Cortex of kidney (tissue), 1 donor: ENCODE measurements at places on chromosomes 5 and 9.

GRCh38 chr5:56918054-56918453 lies 8.7 kb downstream of the SETD9 start:
- no peak for DNase-seq

DNA sequence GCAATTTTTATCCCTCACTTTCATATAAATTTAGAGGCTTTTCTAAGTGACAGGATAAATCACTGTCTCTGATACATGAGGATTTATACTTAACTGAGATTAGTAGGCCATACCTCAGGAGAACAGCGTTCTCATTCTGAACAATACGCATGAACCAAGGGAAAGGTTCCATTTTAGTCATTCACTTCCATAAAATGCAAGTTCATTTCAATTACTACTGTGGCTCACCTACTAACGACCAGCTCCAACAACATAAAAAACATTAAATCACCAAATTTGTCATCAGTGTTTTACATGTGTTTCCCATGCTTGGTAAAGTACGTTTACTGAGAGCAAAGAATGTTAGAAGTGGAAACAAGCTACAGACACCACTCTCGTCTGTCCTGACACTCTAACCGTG lies 67.4 kb downstream of the EFNA5 start:
- DNase-seq, result no peak

GRCh38 chr9:127524373-127524772 lies 73.1 kb downstream of the LRSAM1 start:
- DNase-seq, result no peak

DNA sequence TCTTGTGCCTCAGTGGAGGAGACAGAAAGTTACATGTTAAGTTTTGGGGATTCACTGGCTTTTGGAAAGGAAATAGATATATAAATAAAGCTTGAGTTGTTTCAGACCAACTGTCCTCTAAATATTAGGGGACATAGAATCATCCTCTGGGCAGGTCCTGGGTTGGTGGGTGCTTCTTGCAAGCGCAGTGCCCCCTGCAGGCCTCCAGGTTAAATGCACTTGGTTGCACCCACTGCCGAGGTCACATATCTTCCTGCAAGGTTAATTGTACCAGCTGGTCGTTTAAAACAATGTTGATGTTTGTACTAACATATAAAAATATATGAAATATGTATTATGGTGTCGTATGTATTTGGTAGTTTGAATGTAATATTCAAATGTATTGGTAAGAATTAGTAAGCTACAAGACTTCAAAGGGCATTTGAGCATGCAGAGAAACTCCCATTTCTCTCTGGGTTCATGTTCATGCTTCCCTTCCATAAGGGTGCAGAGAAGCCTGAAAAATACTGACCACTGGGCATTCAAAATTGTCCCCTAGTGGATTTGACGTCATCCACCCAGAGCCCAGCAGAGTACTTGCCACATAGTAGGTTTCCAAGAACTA lies 87.0 kb downstream of the ZNF618 start:
- DNase-seq, result no peak

DNA sequence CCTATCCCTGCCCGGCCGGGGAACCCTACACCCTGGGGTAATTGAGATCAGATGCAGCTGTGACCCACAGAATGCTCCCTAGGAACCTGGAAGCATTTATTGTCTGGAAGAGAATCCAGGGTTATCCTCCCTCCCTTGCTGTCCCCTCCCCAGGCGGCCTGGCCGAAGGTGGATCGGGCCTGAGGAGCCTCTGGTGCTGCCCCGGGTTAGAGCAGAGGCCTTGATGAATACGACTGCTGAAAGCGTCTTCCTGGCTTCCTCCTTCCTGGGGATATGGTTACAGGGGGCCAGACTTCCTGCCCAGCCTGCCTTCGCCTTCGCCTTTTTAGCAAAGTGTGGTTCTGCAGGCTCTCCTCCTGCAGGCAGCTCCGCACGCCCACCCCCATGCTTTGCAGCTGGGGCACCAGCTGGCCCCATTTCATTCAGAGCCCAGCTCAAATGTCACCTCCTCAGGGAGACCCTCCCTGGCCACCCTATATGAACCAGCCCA lies 22.5 kb upstream of the PTGS1 start:
- no peak for DNase-seq

GRCh38 chr5:132215329-132215728 lies 12.3 kb downstream of the P4HA2 start:
- no peak for DNase-seq

DNA sequence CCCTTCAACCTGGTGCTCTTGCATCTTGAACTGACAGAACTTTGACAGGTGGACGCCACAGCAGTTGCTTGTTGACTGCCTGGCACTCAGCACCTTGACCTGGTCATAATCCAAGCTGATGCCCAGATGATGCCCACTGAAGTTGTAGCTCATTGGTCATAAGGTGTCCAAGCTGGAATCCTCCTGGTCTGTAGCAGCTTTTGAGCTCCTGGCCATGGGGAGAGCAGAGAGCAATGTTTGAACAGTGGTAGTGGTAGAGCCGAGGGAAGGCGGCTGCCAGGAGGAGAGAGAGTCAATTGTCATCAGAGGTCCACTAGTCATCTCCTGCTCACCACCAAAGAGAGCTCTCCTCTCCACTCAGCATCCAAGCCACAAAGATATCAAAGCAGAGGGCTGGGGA lies 23.3 kb downstream of the CSF2 start:
- DNase-seq, result no peak

- no peak for DNase-seq
These were observed at the start of gene LHX3 for GRCh38 chr9:136204838-136205706. LHX3 (minus strand) TSS chr9:136205128; CDS start chr9:136205012, 116 bp downstream.

- DNase-seq, result no peak
These were observed 298.5 kb upstream of the PCSK5 start for GRCh38 chr9:75591972-75592371.

GRCh38 chr5:52784737-52785136 lies 3.0 kb upstream of the ITGA1 start:
- no peak for DNase-seq

DNA sequence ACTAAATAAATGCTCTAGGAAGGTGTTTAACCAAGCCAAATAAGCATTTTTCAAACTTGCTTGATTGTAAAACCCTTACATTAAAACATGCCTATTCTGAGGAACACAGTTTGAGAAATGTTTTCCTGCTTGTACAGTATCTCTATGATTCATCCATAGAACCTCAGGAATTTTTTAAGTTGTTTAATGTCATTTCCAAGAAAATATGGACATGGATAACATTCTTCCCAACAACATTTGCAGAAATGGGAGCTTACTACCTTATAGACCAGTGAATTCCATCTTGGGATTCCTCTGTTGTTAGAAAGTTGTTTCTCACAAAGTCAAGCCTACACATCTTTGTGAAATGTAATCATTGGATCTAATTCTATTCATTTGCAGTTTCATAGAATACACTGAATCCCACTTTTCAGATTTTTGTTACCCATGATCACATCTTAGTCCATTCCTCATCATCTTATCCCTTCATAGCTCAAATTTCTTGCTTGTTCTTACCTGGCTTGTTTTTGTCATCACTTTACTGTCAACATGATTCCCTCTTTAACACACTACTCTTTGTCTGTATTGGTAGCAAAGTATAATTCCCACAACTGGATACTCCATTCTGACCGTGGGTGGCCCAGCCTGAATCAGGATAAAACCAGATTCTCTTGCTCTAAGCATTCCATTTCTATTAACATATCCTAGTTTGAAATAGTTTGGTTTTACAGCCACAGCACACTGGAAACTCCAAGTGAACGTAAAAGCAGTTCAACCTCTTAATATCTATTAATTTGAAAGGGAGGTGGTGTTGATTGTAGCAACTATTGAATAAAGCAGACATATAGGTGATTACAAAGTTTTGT lies 49.4 kb upstream of the PAPPA start:
- no peak for DNase-seq

GRCh38 chr5:61334868-61335615 lies 3.0 kb downstream of the ZSWIM6 start:
- no peak for DNase-seq

- no peak for DNase-seq
These were observed 3.0 kb upstream of the OTP start for GRCh38 chr5:77641397-77641943.

DNA sequence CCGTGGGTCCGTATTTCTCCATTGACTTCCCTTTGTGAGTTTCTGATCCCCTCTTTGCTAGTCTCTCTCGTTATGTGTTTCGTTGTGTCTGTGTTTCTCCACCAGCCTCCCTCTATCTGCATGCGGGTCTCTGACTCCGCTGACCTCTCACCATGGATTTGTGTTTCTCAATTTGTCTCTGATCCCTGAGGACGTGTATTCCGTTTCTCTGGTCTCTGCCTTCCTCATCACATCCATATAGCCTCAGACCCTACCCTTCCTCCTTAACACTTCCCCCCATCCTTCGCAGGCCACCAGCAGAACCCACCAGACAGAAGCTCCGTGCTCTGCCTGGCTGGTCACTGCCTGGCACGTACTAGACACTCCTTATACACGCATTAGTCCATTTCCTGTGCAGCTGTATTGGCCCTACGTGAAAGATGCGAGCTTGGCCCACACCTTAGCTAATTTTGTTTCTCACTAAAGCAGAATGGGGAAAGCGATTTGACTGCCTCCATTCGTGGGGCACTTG lies 631 bp downstream of the B4GALT7 start:
- no peak for DNase-seq

DNA sequence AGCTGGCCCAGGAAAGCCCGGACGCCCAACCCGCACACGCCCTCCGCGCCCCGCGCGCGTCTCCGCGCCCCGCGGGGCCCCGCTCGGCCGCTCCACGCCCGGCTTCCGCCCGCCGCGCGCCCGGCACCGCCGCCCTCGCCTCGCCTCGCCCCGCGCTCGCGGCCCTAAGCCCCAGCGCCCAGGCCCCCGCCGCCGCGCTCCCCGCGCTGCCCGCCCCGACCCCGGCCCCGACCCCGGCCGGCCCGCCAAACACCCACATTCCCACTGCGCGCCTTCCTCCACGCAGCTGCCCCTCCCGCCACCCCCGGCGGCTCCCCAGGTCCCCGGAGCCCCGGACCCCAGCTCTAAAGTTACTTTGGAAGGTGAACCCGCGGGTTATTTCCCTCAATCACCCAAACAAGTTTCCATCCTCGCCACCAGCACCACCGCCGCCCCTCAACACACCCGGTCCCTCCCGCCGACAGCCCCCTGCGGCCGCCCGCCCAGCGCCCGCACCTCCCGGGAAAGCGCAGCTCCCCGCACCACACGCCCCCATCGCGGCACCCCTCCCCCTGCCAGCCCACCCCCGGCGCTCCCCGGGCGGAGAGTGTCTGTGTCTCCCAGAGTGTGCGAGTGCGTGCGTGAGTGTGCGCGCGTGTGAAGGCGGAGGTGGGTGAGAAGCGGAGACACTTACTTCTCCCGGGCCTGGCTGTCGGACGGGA lies 439 bp downstream of the SSBP2 start:
- no peak for DNase-seq

- DNase-seq, result no peak
These were observed 116.9 kb downstream of the DENND1A start for GRCh38 chr9:123812984-123813383.

DNA sequence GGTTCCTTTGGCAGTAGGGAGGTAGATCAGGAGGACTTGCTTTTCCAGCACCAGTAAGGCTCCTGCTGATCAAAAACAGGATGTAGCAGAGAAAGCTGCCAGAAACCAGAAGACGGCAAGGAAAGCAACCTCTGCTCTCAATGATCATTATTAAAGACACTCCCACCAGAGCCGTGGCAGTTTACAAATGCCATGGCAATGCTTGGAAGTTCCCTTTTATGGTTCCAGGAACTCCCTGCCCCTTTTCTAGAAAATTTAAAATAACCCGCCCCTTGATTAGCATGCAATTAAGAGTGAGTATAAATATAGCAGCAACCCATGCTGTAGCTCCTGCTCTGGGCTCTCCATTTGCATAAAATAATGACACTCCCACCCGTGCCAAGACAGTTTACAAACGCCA lies 16.1 kb downstream of the EQTN start:
- DNase-seq, result no peak

- DNase-seq, result no peak
These were observed 91.0 kb upstream of the COL5A1 start for GRCh38 chr9:134550584-134550983.

- DNase-seq, result no peak
These were observed 218.1 kb upstream of the DMRTA1 start for GRCh38 chr9:22228542-22228941.

DNA sequence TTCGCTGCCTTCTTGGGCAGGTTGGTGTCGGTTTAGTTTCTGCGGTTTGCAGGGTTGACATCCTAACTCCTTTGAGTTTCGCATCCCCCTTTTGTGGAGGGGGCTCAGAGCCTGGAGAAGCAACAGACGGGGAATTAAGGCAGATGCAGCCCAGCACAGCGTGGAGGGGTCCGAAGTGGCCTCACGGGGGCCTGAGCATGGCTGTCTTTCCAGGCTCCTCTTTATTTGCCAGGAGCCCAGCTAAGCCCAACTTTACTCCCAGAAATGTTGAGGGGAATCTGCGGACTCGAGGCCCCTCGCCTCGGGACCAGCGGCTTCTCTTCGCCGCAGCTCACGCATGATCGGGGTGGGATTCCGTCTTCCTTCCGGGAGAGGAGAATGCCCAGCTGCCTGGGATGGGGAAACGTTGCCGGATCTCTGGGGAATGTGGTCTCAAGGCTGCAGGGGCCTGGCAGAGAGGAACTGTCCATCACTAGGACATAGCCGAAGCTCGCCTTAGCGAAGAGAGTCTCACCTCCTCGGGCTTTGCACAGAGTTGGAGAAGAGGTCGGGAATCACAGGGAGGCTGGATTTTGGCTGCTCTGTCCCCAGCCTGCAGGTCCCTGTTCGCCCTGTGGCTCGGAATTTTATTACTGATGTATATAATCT lies 1.3 kb downstream of the RAI14 start:
- DNase-seq, result no peak

GRCh38 chr5:146682899-146683532 lies 167.0 kb upstream of the GPR151 start:
- no peak for DNase-seq

- no peak for DNase-seq
These were observed 34.1 kb downstream of the CFAP77 start for GRCh38 chr9:132443951-132444607.

- no peak for DNase-seq
These were observed 8.5 kb upstream of the LURAP1L start for GRCh38 chr9:12766357-12766756.

GRCh38 chr5:22900801-22901310 lies 47.7 kb upstream of the CDH12 start:
- DNase-seq, result no peak

GRCh38 chr5:151051066-151051930 lies 29.5 kb downstream of the TNIP1 start:
- DNase-seq, result no peak

GRCh38 chr9:28234133-28234893 lies 661.0 kb upstream of the C9orf72 start:
- no peak for DNase-seq

DNA sequence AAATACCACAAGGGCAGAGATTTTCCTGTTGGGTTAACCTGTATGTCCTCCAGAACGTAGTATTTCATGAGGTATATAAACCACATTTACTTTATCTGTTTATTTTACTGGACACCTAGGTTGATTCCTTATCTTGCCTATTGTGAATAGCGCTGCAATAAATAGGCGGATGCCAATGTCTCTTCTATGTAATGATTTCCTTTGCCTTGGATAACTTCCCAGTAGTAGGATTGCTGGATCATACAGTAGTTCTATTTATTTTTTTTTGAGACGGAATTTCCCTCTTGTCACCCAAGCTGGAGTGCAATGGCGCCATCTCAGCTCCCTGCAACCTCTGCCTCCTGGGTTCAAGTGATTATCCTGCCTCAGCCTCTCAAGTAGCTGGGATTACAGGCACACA lies 15.6 kb upstream of the TUT7 start:
- no peak for DNase-seq
